ENCODE measurements at places on chromosomes 4 and X. TPM values are rescaled to one million over a fixed set of nuclear protein-coding genes. Genes with fewer than 3 reads are reported as not detected.

Gene ASMT
- not detected for total RNA-seq

- DNase-seq, result no peak
Observed at GRCh38 chr4:100869276-100869675, 351.5 kb upstream of the EMCN start.

Gene ABCD1
- total RNA-seq, result 15.1 TPM

GRCh38 chrX:20596856-20597255, 330.1 kb upstream of the RPS6KA3 start:
- no peak for DNase-seq

DNA sequence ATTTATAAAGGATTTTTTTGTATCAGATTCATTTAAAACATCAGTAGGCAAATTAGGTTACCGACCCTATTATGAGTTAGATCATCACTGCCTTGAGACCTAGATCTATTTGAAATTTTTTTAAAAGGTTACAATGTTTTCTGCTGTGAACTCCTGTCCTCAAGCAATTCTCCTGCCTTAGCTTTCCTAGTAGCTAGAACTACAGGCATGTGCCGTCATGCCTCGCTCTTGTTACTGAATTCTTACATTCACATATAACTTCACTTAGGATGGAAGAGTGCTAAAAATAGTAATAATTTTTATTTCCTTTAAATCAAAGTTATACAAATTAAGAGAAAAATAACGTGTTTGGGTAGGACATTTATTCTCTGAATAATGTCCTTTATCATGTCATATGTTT, 75.5 kb upstream of the MAOA start:
- DNase-seq, result no peak

DNA sequence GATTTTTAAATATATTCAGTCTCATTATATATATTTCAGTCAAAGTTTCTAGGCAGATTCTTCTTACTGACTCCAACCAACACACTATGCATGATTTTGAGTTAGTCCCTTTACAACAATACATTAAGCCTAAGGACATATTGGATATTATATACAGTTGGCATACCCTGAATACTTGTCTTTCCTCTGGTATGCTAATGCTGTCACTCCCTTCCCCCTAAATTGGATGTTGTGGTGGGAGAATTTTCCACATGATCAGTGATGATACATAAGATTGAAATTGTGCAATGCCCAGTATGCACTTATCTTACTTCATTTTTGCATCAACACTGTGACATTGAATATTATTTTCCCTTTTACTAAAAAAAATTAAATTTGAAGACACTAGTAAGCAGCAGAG, 935.2 kb downstream of the PCDH7 start:
- DNase-seq, result no peak

DNA sequence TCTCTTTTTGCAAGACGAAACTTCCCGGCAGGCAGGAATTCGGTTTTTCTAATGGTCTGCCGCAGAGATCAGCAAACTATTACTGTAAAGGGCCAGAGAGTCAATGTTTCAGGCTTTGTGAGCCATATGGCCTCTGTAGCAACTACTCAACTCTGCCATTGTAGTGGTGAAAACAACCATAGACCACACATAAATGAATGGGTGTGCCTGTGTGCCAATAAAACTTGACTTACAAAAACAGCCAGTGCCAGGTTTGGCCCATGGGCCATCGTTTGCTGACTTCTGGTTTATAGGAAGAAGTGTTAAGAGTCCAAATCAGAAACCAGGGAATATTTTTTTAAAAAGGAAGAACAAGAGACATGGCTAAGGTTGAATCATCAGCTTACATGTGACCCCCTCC, 163.0 kb downstream of the SH3KBP1 start:
- no peak for DNase-seq

- DNase-seq, result no peak
Observed at GRCh38 chr4:152663203-152664066, 16.4 kb downstream of the TMEM154 start.

Gene AMBN
- not detected for total RNA-seq

- peak; percentile 84 for DNase-seq
Observed at GRCh38 chr4:173371292-173372192, 788 bp downstream of the SAP30 start.

- DNase-seq, result no peak
Observed at GRCh38 chr4:171629737-171630136, 183.5 kb upstream of the GALNTL6 start.

GRCh38 chr4:94378047-94378446, 35.4 kb upstream of the HPGDS start:
- no peak for DNase-seq

- DNase-seq, result no peak
Observed at GRCh38 chr4:83732114-83732635, 196.3 kb downstream of the GPAT3 start.

DNA sequence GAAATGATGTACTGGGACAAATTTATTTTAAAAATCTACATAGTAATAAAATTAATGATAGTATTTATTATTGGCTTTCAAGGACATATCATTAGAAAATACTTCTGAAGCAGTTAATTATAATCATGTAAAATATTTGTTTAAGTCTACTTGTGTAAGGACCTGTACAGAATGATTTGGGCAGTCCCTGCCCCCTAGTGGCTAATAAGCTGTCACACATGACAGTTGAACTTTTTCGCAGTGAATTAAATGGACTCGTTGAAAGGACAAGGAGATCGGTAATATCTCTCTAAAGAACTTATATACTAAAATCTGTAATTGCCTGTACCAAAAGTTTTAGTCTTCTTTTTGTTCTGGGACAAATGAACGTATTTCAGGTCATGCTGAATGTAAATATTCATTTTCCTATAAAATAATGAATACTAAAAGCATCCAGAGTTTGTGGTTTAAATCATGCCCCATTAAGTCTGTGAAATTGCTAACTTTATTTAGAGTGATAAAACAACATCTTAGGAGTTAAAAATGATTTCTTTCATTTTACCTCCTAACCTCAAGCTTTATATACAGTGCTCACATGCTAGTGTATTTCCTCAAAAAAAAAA, 13.6 kb downstream of the EXOC1 start:
- DNase-seq, result no peak

Gene USP27X
- 3.0 TPM for total RNA-seq

GRCh38 chr4:25536564-25537320, 118.9 kb upstream of the SLC34A2 start:
- DNase-seq, result no peak

- DNase-seq, result no peak
Observed at GRCh38 chr4:7787067-7787466, 152.6 kb downstream of the AFAP1 start.

GRCh38 chr4:7485096-7485495, 50.4 kb upstream of the PSAPL1 start:
- DNase-seq, result no peak

DNA sequence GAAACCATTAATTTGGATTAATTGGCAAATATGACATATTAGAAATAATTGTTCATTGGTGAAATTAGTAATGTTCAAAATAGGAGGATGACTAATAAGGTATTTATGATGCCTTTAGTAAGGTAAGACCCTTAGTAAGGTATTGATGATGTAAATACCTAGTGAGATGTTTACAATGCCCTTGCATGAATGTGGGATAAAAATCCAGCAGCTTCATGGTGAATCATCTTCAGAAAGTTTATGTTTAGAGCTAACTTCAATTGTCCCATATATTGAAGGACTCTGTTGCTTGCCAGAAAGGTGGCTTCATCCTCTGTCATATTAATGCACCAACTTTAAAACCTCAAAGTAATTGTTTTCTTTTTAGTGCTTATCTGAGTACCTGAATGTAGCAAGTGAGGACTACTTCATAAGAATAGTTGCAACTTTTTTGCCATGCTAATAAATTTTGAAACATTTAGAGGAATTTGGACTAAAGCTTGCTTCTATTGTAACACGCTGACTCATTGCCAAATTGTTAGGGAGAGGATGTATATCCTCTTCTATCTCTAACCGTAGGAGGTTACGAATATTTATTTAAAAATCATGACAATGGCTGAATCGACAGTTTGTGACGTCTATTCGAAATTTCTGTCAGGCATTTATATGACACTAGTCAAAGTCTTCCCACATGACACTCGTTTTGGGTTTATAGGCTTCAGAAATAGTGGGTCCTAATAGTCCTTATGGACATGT, 174.1 kb upstream of the HS3ST1 start:
- no peak for DNase-seq

Gene CFI
- total RNA-seq, result 61.0 TPM

- no peak for DNase-seq
Observed at GRCh38 chr4:40940317-40940741, 190.6 kb downstream of the NSUN7 start.

- DNase-seq, result no peak
Observed at GRCh38 chrX:150347471-150347870, 15.6 kb upstream of the MAMLD1 start.

DNA sequence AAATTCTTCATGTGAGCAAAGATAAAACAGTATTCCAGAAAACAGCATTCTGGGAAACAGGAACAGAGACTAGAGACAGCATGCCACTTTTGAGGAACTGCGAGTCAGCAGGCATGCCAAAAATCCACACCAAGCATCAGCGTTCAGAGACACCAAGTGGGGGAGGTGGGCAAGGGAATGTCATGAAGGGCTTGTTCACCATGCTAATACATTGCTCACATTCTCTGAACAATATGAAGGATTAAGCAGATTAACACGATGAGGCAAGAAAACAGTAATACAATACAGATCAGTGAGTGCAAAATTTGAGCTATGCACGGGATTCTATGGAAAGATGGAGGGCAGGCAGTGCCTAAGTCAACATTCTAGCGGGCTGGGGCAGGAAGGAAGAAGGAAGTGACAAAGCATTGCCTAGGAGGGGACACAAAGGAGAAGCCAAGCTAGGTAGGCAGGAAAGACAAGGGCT, 278.3 kb downstream of the FBXW7 start:
- DNase-seq, result no peak

GRCh38 chr4:81378386-81378785, 93.3 kb downstream of the RASGEF1B start:
- no peak for DNase-seq

DNA sequence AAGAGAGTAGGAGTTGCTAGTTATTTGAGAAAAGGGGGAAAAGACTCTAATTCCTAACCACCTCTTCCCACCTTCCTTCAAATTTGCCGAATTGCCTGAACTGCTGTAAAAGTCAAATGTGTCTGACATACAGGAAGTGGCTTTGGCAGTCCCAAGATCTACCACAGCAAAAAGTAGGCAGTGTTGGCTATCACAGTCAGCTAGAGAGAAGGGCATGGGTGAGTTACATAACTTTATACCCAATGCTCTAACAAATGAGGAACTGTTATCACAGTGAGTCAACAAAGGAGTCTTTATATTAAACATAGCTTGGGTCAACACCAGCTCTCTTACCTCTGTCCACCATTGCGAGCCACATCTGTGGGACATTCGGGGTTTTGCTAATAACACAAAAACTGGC, 2.4 kb upstream of the MBNL3 start:
- DNase-seq, result no peak

GRCh38 chr4:7722766-7723387, 216.8 kb downstream of the AFAP1 start:
- DNase-seq, result no peak

Gene HSFX1
- 1.4 TPM for total RNA-seq

- DNase-seq, result peak; percentile 69
Observed at GRCh38 chr4:128565565-128566186, 243.8 kb upstream of the JADE1 start.

GRCh38 chr4:46432923-46433322, 43.0 kb upstream of the GABRA2 start:
- DNase-seq, result no peak

DNA sequence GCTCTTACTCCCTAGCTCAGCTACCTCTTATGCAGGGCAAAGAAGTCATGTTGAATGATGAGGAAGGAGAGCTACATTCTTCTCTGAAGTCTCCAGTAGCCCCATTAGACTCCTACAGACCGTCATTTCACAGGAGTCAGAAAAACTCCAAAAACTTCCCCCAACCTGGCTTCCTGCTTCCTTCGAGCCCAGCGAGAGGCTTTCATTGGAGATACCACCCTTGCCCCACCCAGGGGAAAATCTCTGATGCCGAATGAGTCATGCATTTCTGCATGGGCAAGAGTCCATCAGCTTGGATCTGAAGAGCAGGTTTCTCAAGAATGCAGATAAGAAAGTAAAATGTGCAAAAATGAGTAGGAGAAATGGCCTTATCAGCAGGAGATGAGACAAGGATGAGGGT, 53.0 kb downstream of the ARSF start:
- DNase-seq, result no peak

Gene RAB39B
- 0.75 TPM for total RNA-seq

Gene ARX
- total RNA-seq, result not detected

DNA sequence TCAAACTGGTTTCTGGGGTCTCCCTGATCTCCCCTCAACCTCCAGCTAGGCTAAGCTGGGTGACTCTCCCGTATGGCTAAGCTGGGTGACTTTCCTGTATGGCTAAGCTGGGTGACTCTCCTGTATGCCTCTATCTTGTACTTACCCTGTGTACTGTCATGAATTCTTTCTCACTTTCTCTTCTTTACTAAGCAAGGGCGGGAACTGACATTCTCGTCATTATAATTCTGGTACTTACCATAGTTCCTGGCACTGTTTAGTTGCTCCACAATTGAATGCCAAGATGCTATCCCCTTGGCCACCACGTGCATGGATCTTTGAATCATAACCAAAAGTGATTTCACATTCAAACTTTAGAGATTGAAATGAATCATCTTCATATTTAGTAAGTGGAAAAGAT, 8.8 kb downstream of the INTU start:
- no peak for DNase-seq

DNA sequence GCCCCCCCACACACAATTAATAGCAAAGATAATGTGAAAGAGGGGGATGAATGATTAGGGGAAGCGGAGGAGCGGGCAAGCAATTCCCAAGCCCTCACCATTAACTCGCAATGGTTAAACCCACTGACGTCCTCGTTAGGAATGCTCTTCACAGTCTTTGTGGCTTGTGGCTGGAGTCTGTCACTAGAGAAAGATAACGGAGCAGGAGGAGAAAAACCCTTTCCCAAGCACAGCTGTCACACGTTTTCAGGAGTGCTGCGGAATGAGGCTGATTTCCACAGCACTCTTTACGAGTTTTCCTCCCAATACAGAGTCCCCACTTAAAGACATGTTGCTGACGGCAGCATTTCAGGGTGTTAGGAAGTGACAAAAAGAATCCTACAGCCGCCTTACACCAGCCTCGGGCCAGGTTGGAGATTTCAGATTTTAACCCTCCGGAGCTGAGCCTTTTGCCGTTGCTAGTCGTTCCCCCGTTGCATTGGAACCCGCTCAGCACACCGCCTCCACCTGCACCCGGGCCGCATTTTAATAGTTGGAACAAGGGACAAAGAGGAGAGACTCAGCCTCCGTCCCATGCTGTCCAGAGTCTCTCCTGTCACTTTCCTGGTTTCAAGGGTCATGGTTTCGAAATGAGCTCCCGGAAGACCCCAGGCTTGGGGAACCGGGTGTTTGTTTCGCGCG, 92.2 kb downstream of the GEMIN8 start:
- no peak for DNase-seq

- peak; percentile 85 for DNase-seq
Observed at GRCh38 chrX:154019633-154020528, at the start of gene IRAK1. Gene IRAK1 (minus strand): TSS chrX:154019902. CDS start chrX:154019812, 90 bp downstream.

Gene PABPC5
- total RNA-seq, result 1.9 TPM

Gene CLIC2
- 64.0 TPM for total RNA-seq

Gene VCX3B
- not detected for total RNA-seq

DNA sequence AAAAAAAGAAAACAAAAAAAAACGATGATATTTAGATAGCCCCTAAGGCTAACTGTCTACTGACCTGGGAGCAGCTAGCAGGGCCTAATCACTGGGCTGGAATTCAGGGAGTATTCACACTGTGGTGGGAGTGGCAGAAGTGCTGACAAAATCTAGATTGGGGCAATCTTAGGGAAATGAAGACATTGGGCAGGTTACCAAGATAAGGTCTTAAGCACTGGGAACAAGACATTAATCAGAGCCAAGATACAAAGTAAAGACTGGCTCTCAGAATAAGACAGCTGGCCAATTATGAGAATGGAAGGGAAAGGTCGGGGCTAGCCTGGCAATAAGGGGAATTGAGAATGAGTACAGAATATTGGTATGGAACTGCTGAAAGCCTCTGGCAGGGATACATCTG, 100.2 kb upstream of the GRIA3 start:
- no peak for DNase-seq
